Cortex of kidney (tissue), 1 donor: ENCODE measurements at places on chromosomes 11 and 22.

DNA sequence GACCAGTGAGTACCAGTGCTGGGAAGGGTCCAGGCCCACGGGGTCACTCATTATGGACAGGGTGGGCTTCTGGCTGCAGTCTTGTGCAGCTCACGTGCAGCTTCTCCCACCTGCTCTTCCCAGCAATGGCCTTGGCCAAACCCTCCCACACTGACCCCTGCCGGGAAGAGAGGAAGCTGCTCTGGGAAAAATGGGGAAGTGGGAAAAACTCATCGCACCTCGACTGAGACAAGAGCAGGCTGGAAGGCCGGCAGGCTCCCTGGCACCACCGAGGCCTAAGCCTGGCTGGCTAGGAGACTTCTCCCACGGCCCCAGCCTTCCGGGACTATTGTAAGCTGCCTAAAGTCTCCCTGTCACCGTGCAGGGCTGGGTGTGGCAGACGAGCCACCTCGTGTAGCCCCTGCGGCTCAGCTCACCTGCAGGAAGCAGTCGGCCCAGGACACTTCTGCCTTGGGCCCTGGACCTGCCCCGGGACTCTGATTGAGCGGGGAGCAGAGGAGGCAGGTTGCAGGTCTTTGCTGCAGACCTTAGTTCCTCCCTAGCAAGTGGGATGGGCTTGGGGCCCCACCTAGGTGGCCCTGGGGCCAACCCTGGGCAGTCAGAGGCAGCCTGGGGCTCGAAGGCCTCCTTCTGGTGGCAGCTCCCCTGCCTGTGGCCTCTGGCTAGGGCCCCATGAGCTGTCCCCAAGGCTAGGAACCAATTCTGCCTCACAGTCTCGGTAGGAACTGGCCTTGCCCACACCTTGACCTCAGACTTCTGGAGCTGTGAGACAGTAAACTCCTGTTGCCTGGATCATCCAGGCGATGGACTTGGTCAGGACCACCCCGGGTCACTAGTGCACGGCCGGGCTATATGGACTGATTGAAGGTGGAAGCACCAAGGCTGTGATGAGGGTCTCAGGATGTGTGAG lies 23.1 kb downstream of the MRGPRG start:
- DNase-seq, result no peak

GRCh38 chr22:24989541-24989951 lies 37.0 kb downstream of the KIAA1671 start:
- DNase-seq, result no peak

- DNase-seq, result no peak
Observed at GRCh38 chr22:18955696-18956095, 19.6 kb upstream of the PRODH start.

DNA sequence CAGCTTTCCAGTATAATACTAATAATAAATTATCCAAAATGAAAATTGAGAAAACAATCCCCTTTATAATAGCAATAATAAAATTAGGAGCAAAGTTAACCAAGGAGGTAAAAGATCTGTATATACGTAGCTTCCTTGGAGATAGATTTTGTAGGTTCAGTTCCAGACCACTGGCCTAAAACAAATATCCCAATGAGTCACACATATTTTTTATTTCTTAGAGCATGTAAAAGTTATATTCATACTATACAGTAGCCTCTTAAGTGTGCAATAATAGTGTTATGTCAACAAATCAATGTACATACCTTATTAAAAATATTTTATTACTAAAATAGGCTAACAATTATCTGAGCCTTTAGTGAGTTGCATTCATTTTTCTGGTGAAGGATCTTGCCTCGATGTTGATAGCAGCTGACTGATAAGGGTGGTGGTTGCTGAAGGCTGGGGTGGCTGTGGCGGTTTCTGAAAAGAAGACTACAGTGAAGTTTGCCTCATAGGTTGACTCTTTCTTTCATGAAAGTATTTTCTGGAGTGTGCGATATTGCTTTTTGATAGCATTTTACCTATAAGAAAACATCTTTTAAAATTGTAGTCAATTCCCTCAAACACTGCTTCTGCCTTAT lies 178.5 kb downstream of the ARHGAP42 start:
- DNase-seq, result no peak

- DNase-seq, result no peak
Observed at GRCh38 chr11:134524201-134524600, 112.2 kb upstream of the B3GAT1 start.

DNA sequence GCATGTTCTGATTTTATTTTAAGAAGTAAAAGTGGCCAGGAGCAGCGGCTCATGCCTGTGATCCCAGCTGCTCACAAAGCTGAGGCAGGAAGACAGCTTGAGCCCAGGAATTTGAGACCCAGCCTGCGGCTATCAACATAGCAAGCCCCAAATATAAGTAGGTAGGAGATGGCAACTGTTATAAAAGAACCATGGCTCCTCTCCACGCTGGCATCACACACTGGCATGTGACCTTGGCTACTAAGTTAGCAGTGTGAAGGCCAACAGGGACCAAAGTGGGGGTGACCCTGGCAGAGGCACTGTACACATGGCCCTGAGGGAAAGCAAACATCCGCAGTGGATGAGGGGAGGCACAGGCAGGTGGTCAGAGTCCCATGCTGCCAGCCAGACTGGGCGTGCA lies 33.0 kb downstream of the TPST2 start:
- DNase-seq, result no peak

- DNase-seq, result no peak
Observed at GRCh38 chr11:111733611-111734088, 32.5 kb downstream of the PPP2R1B start.

DNA sequence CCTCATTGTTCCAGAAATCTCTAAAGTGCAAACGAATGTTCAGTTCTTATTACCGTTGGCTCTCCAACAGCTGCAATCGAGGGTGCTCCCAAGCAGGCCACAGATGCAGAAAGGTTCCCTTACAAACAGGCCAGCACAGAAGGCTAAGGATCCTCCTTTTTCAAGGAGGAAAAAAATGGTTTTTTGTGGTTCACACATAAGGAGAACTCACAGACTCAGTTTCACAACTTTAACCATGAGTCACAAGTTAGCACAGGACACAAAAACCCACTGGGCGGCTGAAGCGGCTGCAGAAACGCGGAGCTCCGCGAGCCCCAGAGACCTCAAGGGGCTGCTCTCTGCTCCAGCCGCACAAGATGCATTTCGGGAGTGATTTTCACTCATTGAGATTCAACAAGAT lies 98.2 kb upstream of the PRR5 start:
- DNase-seq, result no peak

DNA sequence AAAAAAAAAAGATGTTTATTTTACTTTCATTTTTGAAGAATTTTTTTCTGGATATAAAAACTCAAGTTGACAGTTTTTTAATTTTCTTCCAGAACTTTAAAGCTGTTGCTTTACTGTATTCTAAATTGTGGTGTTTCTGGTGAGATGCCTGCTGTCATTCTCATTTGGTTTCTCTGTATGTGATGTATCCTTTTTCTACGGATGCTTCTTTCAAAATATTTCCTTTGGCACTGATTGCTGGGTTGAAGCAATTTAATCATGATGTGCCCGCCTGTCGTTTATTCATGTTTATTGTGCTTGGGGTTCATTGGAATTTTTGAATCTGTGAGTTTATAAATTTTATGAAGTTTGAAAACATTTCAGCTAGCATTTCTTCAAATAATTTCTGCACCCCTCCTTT lies 29.4 kb upstream of the CTSD start:
- no peak for DNase-seq

- no peak for DNase-seq
Observed at GRCh38 chr22:42262964-42263363, 7.5 kb downstream of the TCF20 start.

GRCh38 chr22:24001314-24001713 lies 3.9 kb downstream of the GSTT4 start:
- no peak for DNase-seq

GRCh38 chr11:86676533-86677154 lies 4.2 kb upstream of the ME3 start:
- no peak for DNase-seq

GRCh38 chr22:49704345-49705215 lies 123.1 kb downstream of the BRD1 start:
- DNase-seq, result no peak

GRCh38 chr11:45655347-45655756 lies 10.1 kb downstream of the CHST1 start:
- DNase-seq, result no peak

DNA sequence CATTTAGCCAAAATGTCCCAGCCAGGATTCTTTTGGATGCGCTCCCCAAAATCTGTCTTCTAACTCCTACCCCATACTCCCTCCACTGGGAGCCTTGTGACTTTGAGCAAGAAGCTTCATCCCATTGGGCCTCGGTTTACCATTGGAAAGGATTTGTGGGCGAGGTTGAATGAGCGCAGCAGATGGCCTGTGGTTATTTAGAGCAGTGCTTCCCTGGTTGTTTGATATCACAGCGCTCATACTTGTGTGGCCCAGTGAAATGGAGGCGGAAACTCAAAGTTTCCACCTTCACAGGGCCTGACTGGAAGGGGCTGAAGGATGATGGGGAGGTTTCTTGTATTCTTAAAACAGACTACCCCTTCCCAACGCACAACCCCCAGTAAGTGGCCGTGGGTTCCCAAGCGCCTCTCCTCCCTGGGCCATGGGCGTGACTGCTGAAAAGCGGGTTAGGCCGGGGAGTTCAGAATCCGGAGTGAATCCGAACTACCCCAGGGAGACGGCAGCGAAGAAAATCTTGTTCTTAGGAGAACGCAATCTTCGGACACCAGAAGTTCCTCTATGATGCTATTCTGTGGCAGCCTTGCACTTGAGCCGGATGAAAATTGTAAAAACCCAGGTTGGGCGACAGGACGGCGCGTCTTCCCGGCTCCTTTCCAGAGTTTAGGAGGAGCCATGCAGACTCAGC lies 1.2 kb upstream of the ATF4 start:
- DNase-seq, result no peak

GRCh38 chr11:116513894-116514293 lies 258.9 kb downstream of the BUD13 start:
- no peak for DNase-seq

DNA sequence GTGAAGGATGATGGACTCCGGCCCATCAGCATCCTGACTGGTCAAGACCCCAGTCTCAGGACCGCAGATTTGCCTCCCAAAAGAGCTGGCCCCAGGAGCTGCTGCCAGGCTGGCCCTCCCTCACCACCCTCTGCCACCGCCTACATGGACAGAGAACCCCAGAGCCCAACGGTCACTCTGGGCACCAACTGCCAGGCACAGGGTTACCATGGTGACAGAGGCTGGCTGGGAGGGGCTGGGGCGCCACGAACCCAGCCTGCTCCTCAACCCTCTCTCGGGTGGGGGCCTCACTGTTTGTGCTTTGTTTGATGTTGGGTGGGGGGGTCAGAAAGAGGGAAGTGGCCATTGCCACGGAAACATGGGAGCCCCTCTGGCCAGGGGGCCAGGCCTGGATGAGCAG lies 55.8 kb downstream of the ELFN2 start:
- no peak for DNase-seq

GRCh38 chr22:23113067-23113846 lies 28.5 kb downstream of the RSPH14 start:
- DNase-seq, result no peak

DNA sequence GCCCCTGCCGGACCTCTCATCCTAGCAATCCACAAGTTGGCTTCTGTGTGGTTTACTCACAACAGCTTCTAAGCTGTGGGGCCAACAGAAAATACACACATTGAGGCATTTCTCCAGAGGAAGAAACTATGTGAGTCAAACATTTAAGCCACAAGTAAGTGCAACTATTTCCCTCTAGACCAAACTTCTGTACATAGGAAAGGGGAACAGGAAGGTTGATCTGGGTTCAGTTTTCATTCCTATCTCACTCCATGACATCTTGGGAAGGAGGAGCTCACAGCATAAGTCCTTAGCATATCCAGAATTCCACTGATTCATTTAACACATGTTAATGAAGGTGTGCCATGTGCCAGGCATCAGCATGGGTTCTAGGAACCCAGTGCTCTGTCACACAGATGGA lies 72.8 kb upstream of the PICALM start:
- DNase-seq, result no peak

GRCh38 chr11:75029836-75030631 lies 41.3 kb downstream of the NEU3 start:
- DNase-seq, result no peak

DNA sequence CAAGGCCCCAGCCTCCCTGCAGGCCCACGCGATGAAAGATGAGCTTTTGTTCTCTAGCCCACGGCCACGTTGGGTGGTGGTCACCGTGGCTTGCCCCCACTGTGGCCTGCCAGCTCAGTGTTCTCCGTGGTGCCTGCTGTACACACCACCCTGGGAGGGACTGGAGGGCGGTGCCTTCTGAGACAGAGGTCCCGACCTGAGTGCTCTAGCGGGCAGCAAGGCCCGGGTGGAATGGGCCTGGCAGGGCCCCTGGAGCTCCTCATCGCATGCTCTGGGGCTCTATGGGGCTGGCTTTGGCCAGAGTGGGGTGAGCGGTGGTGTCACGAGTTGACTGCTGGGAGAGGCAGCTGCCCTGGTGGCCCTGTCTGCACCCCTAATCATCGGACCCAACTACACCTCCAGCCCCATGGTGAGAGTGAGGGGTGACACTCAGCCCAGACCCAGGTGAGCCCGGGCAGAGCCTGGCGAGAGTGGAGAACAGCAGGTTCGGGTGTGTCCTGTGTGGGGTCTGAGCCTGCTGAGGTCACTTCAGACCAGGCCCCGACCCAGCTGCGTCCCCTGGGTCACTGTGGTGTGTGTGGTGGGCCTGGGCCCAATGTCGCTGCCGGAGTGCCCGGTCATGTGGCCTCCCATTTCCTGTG lies 541.9 kb downstream of the TBC1D22A start:
- DNase-seq, result no peak

DNA sequence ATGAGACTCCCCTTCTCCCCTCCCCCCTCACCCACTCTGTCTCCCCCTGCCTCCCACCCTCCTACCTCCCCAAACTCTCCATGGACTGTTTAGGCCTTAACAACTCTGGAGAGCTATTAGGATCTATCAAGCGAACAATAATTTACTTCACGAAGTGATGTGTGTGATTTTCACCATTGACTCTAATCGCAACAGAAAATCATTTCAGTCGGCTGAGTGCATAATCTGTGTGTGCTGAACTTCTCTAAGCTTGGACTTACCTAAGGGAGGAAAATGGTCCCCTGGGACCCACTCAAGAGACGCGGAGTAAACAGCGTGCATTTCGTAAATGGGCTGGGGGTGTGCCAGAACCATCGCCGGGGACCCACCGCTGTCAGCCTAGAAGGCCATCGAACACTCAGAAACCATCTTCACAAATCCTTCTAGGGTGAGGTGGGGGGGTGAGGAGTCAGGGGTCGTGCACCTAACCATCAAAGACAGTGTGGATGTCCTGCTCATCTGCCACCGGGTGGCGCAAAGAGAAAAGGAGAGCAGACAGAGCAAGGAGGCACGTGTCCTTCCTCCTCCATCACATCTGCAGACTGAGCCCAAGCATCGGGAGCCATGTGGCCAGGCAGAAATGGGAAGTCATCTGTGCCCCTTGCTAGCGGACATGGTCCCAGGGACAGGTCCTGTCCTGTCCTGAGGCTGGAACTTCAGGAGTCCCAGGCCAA lies 62.1 kb upstream of the NUP50 start:
- DNase-seq, result no peak
